NCI-H1092 treated with DMSO at 0.1 percent for 48 hours (cell line): ENCODE measurements at places on chromosomes 2 and 18.

DNA sequence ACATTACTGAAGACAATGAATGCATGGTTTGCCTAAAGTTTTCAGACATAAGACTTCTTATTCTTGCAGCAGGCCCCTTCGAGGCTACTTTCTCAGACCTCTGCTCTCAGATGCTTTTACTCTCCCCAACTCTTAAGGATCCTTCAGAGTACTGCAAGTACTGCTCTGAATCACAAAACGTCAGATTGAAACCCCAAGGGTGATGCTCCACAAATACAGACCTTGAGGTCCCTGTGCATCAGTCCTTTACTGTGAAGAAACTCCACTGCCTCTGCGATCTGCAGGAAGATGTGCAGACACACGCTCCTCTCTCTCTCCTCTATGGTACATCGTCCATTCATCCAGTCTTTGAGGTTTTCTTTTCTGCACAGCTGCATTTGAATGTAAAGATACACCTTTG, 52.8 kb downstream of the EIF2AK3 start:
- no peak for DNase-seq

GRCh38 chr2:72793798-72794440, 31.9 kb downstream of the EXOC6B start:
- DNase-seq = no peak

DNA sequence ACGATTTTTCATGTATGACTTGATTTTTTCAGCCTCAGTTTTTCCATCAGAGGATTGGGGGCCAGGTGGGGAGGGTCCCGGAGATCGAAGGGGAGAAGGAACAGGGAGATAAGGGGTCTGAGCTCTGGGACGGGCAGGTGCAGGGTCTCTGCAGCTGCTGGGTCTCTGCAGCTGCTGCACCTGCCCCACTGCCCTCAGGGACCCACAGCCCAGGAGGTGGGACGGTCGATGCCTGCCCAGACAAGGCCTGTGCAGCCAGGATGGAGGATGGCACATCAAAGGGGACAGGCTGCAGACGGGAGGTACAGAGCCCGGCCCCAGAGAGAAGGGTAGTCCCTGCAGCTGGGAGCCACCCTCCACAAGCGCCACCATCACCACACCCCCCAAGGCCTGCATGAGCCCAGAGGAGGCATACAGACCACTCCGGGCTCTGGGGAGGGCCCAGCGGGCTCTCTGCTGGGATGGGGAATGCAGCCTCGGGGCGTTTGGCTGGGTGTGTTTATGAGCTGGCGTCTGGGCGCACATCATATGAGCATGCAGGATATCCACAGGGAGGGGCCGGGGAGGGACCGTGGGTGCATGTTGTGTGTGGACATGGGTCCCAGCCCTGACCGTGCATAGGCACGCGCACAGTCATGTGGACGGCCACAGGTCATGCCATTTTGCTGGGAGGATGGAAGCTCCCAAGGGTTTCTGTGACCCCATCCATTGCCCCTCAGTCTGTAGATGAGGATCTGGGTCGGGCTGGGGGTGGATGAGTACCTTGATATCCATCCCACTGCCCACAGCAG, 34.9 kb upstream of the GPC1 start:
- DNase-seq = no peak

GRCh38 chr18:46152436-46152807, 48.2 kb downstream of the HAUS1 start:
- DNase-seq = peak; percentile 95

GRCh38 chr18:11310476-11311086, 161.2 kb upstream of the PIEZO2 start:
- DNase-seq = no peak

DNA sequence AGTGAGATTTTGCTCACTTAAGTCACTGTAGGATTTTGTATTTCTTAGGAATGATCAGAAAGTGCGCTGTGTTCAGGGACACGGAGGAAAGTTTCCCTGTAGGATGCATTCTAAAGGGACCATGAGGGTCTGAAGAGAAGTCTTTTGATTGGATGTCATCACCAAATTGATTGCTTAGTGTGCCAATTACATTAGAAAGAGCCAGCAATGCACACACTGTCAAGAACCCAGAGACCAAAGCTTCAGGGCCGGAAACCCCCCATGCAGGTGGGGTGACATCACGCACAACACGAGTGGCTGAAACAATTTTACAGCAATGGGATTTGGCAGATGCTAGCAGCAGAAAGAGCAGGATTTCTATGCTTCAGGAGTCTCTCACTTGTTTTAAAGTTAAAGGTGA, 242.4 kb downstream of the NAPG start:
- no peak for DNase-seq

DNA sequence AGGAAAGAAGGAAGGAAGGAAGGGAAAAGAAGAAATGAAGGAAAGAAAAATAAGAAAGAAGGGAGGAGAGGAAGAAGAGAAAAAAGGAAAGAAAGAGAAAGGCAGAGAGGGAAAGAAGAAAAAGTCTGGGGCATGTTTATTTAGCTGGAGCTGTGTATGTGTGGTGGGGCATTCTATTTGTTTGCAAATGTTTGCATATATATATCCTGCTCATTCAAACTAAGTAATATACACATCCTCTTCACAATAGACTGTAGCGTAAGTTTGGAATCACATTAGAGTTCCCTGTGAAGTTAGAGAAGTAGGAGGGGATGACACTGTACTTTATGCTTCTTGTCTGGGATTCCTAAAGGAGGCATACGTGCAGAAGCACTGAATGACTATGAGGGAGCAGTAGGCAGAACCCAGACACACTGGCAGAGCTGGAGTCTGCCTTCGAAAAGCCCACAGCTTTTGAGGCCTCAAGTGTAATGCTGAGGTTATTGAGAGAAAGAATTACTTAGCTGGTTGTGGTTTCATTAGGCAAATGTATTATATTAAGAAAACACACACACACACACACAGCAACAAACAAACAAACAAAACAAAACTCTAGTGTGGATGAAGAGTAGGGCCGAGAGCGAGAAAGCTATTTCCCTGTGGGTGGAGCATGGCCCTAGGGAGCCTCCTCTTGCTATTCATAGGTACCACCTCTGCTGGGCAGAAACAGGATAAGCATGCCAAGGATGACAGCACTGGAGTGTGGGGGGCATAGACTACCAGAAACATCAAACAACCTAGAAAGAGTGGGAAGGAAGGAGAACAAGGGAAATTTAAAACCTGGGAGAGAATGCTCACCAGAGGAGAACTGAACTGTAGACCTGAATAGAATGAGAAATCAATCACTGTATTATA, 905.1 kb upstream of the NXPH2 start:
- no peak for DNase-seq

DNA sequence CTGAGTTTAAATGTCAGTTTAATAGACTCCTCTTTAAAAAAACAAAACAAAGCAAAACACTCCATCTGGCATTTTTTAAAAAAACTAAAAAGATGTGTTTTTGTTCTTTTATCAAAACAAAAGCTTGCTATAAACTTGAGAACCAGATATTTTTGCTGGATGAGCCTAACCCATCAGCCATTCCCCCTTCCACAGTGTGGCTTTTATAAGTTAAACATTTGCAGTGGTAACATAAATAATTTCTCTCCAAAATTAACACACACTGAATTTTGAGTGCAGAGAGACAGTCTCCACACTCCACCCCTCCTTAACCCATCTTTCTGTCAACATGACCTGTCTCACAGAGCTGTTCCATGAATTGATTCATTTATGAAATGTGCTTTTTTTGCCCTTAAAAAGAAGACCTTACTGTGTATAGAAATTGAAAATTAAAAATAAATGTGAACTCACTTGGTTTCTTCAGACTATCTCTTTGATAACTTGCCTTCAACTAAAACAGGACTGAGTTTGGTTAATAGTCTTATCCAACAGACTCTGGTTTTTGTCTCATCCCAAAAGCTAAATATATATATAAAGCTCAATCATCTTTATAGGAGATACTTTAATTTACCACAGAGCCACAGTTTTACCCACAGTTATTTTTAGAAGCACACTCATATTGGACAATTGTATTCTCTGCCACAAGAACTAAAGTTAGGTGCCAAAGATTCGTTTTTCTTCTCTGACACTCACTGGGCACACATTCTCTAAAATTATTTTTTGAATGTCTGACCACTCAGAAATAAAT, 64.8 kb upstream of the STK39 start:
- DNase-seq = peak; percentile 12

GRCh38 chr2:143296089-143296488, 166.9 kb downstream of the ARHGAP15 start:
- DNase-seq = no peak

- no peak for DNase-seq
These were observed 236.7 kb downstream of the PRKCE start for GRCh38 chr2:45888167-45888566.

DNA sequence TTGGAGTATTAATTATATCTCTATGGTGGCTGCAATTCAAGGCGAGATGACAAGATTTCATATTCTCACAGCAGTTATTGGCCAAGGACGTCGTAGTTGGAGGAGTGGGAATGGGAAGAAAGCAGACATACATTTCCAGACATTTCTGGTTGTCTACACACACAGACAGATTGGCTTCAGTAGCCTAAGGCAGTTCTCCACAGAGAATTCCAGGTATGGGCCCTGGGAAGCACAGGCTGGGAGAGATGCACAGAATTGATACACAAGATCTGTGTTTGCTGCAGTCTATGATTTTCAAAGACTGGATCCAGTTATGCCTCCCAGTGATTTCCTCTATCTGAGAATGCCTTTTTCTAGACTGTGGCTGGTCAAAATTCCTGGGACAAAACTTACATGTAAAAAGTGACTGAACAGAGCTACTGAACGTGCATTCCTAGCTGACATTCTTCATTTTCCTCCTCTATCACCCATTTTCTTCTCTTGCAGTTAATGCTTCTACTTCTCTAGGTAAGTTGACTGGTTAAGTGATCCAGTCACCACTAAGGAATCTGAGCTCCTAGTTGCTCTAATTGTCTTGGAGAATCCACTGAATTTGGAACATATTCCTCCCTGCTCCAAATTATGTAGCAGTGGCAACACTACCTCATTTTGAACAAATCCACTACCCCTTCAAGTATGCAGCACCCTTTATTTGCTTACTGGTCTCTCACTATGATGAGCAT, 386.7 kb upstream of the CDH7 start:
- no peak for DNase-seq

GRCh38 chr2:43171789-43172188, 54.6 kb downstream of the ZFP36L2 start:
- no peak for DNase-seq
